Non-pigmented ciliary epithelial cell (primary cell): ENCODE measurements at places on chromosomes 2 and 18.
A peak's percentile ranks its signal among the peaks of the same experiment; 100 is the strongest.

DNA sequence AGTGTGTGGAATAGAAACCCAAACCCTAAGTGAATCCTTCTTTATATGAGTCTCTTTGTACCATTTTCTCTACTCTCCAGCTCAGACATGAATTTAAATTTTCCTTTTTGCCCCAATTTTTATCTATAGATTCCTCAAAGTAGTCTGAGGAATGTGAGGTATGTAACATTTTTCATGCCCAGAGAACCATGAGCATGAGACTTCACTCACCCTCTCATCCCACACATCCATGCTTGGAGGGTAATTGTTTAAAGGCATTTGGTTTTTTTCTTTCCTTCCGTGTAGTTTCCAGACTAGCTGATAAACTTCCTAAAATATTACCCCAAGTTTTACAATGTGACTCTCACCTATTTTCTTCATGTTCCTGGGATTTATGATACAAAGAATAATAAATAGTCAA is 2056.8 kb upstream of the CELF4 start:
- no peak for DNase-seq

- no peak for DNase-seq
These were observed 149.7 kb upstream of the STON1 start for GRCh38 chr2:48380208-48380607.

DNA sequence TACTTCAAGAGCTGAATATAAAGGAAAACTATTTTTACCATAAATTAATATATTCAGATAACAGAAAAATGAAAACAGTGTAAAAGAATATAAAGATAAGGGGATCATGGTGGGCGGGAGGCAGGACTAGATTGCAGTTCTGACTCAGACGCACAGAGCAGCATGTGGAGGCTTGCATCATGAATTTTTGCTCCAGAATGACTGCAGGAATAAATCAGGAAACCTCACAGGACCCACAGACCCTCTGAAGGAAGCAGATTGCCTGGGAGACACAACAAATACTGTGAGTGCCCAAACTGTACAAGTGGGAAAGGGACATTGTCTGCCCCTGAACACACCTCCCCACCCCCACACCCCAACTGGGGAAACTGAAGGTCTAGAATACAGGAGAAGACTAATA is 19.2 kb upstream of the SIGLEC15 start:
- DNase-seq, result no peak

- peak; percentile 59 for DNase-seq
These were observed 74.2 kb downstream of the SH3BP4 start for GRCh38 chr2:235025800-235026536.

DNA sequence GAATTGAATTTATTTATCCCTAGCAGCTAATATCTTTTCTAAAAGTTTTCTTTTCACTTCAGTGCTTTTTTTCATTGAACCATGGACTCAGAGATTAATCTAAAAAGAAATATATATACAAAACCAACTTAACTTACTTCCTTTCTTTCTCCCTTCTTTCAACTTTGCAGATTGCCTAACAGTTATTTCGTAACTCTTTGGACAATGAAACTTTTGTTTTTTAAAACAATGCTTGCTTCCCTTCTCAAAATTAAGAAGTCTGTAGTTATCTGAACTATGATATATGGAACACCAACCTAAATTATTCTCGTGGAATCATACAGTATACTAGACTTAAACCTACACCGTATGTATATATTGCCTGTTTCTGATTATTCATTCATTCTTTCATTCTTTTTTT is 62.9 kb downstream of the MIB1 start:
- DNase-seq, result no peak

DNA sequence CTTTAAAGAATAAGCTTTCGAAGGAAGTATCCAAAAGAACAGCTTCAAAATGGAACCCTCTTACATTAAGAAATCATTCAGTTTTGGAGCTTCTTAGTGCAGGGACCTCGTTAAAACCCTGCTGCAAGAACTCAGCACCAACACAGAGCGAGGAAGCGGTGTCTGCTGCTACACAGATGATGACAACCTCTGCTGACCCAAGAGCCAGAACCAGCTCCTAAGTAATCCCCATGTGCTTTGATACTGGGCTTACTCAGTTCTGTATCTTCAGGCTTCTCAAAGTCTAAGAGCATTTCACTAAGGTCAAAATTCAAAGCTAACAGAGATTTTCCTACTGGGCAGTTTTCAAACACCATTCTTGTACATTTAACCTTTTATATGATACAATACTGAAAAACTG is 194.6 kb downstream of the STK39 start:
- DNase-seq, result no peak

GRCh38 chr2:131413148-131413747 is 49.3 kb upstream of the RAB6D start:
- DNase-seq, result peak; percentile 19

GRCh38 chr2:196112418-196113034 is 43.9 kb upstream of the DNAH7 start:
- DNase-seq, result peak; percentile 60

GRCh38 chr2:54672590-54673456 is 50.6 kb upstream of the EML6 start:
- DNase-seq, result no peak

- DNase-seq, result no peak
These were observed 58.5 kb downstream of the NCKAP5 start for GRCh38 chr2:133509777-133510176.

GRCh38 chr18:54647176-54647575 is 56.1 kb downstream of the DYNAP start:
- peak; percentile 2 for DNase-seq

- no peak for DNase-seq
These were observed 624 bp upstream of the MAP4K3 start for GRCh38 chr2:39437522-39438296.

GRCh38 chr2:240320204-240320993 is 115.1 kb upstream of the GPC1 start:
- DNase-seq, result peak; percentile 93

DNA sequence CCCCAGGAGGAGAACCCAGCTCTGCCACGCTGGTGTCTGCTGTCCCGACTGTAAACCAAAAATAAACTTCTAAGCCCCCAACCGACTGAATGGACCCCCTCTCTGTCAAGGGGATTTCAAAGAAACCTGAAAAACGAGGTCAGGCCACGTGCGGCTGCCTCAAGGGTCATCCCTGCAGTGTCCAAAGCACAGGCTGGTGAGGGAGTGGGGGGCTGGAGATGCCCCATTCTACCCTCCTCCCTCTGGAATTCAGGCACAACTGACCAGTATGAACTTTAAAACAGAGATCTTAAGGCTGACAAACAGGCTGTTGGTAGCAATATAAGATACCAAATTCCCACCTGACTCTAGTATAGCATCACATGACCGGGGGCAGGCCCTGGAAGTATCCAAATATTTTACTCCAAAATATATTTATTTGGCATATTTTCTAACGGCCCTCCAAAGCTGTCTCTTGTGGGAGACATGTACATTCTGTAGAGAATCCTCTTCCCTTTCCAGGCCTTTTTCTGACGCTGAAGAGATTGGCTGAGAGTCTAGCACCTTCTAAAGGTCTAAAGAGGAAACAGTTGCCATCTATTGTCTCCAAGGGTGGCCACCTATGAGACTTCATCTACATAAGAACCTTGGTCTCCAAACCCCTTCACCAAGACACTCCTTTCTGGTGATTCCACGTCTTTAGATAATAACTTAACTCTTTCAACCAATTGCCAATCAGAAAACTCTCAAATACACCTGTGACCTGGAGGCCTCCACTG is 40.4 kb upstream of the CTDP1 start:
- DNase-seq, result no peak

- no peak for DNase-seq
These were observed 45.5 kb downstream of the FMNL2 start for GRCh38 chr2:152380261-152381055.

- DNase-seq, result no peak
These were observed 56.7 kb upstream of the EML6 start for GRCh38 chr2:54666634-54667265.

DNA sequence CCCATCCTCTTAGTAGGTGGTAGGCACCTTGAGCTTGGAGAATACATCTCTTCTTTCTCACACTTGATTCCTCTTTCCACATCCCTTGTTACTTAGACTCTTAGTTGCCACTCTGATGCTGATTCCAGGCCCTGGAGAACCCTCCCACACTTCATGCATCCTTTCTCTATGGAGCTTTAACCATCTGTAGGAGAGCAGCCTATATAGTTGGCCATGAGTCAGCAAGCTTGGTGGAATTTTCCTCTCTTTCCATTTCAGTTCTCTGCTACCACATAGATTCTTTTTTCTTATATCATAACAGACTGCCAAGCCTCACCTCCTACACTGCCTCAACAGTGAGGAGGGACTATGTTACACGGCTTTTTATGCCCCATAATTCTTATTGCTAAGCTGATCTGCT is 851.6 kb upstream of the CDH2 start:
- no peak for DNase-seq

GRCh38 chr2:74554820-74555531 is 456 bp downstream of the DOK1 start:
- no peak for DNase-seq

- DNase-seq, result peak; percentile 88
These were observed 367.4 kb downstream of the NCKAP5 start for GRCh38 chr2:133200684-133201421.

- DNase-seq, result no peak
These were observed 57.9 kb downstream of the ARHGEF33 start for GRCh38 chr2:38947241-38948239.

- no peak for DNase-seq
These were observed 413.8 kb upstream of the RAB6C start for GRCh38 chr2:129565551-129566109.

GRCh38 chr2:168245074-168245825 is 2.1 kb downstream of the STK39 start:
- no peak for DNase-seq

DNA sequence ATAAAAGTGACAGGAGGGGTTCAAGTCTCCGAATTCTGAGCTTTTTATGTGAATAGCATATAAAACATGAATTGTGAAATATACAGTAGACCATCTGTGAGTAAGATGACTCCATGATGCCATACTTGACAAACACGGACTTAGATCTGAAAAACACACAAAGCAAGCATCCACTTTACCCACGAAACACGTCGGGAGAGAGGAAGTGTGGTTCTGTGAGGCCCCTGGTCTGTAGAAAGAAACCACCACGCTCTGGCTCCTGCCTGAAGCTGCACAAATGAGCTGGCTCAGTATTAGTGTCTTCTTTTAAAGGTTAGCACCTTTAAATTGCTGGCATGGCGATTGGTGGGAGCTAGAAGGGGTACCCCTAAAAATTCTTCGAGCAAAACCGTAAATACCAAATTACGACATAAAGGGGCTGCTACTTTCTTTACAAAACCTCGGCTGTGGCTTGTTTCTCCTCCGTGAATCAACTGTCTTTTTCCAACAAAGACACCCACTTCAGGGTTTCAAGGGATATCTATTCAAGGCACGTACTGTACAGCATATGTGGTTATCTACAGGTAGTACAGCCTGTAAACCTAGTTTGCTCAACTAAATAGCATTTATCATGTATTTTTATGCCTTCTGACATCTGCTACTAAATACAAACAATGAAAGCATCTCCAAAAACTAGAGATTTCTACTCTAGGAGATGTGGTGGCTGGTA is 70.9 kb downstream of the AFF3 start:
- no peak for DNase-seq
